Right lung (tissue), 10 donors: ENCODE measurements at places on chromosomes 13 and 19.

DNA sequence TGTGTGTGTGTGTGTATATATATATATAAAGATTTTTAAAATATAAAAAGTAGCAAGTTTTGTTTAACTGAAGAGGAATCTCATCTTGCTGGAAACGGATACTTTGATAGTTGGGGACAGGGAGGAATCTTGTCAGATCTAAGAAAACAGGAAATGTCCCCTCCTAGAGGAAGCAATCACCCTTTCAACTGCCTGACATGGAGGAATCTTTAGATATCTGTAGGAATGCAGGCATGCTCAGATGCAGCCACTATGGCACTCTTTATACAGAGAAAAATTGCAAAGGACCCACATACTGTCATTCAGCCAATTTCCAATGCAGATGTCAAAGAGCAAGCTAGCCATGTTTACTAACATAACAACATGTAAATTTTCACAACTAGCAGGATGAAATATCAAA lies 38.8 kb downstream of the ZNF611 start:
- DNase-seq, result no peak

DNA sequence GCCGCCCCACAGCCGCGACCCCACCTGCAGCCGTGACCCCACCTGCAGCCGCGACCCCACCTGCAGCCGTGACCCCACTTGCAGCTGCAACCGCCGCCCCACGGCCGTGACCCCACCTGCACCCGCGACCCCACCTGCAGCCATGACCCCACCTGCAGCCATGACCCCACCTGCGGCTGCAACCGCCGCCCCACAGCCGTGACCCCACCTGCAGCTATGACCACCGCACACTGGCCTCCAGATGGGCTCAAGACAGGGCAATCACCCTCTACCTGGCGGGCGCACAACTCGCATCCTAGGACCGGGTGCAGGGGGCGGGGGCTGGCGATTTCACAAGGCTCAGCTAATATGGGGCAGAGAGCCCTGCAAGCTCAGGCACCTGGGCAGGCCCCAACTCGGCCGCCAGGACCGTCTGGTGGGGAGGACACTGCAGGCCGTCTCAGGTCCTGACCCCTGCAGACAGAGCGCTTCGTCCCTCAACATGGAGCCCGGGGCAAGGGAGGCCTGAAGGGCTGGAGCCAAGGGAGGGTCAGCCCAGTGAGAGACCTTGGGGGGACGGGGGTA lies 15.1 kb downstream of the SBNO2 start:
- no peak for DNase-seq

- no peak for DNase-seq
Observed at GRCh38 chr13:24744247-24744646, 19.7 kb upstream of the RNF17 start.

DNA sequence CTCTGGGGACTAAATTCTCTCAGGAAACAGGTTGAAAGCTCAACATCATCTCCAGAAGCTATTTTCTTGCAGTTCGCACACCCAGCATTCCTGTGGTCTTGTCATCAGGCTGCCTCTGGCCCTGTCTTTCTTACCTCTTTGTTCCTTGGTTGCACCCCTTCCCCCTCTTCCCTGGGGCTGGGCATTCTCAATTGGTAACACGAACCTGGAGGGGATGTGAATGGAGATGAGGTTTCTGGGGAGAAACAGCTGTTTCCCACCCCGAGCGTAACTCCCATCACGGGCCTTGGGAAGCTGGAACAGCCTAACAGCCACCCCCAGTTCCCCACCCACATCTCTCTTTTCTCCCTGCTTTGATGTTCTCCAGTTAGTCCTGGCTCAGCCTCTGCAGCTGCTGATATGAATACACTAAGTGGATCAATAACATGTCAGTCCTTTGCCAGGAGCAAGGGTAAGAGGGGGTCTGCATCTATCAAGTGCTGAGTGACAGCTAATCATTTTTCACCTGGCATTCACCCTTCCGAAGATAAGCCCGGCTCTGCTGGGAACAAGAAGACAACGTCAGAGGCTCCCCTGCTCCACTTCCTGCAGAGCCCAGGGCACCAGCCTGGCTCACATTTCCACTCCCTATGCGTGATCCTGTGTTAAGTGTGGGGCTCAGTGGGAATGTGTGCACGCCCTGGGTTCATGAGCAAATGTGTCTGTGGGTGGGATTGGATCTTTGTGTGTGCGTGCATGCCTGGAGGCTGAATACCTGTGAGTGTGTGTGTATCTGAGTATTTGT lies 74.0 kb upstream of the KCTD15 start:
- DNase-seq, result no peak

DNA sequence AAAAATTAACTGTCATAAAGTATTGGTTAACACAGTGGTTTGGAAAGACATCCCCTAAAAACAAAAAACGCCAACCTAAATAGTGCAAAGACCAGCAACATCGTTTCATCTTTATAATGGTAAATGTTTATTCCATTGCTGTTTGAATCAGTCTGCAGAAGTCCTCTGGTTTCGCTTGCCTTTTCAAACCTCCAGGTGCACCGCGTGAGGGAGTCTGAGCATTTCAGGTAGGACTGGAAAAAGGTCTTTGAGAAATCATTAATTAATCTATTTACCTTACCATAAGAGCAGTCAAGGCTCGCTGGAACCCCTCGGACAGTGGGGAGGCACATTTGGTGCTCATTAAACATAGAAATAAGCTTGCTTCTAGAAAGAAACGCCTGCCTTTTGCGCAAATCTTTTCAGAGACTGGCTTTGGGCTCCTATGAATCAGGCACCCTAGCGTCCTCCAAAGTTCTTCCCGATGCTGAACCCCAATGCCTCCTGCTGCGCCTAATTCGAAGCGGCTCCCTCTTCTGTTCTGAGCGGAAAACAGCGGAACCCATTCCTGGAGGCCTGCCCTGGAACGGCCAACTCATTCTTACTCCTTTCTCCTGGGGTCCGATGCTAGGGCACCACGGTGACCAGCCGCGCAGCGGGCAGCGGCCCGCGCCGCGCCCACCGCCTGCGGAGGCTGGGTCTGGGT lies 951 bp upstream of the MTUS2 start:
- DNase-seq, result no peak

- DNase-seq, result no peak
Observed at GRCh38 chr13:46881621-46882020, 15.2 kb downstream of the HTR2A start.

- DNase-seq, result no peak
Observed at GRCh38 chr19:1041272-1041834, 1.4 kb downstream of the ABCA7 start.

- DNase-seq, result peak; percentile 42
Observed at GRCh38 chr13:106381091-106381490, 154.4 kb downstream of the EFNB2 start.

DNA sequence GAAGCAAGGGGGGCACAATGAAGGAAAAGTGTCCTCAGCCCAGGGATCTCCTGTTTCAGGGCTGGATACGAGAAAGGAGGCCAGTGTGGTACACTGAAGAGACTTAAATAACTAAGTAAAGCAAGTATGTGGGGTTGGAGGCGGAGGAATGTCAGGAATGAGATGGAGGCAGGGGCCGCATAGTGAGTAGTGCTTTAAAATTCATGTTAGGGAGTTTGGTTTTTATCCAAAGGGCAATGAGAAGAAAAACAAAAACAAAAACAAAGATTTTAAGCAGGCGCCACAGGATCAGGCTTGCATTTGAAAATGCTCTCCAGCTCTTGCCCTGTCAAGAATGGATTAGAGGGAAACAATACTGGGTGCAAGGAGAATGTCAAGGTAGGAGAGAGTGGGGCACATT lies 273.4 kb downstream of the DCLK1 start:
- no peak for DNase-seq

GRCh38 chr19:4712771-4713170 lies 10.9 kb downstream of the DPP9 start:
- DNase-seq, result no peak

- no peak for DNase-seq
Observed at GRCh38 chr13:61144834-61145593, 270.6 kb downstream of the PCDH20 start.

DNA sequence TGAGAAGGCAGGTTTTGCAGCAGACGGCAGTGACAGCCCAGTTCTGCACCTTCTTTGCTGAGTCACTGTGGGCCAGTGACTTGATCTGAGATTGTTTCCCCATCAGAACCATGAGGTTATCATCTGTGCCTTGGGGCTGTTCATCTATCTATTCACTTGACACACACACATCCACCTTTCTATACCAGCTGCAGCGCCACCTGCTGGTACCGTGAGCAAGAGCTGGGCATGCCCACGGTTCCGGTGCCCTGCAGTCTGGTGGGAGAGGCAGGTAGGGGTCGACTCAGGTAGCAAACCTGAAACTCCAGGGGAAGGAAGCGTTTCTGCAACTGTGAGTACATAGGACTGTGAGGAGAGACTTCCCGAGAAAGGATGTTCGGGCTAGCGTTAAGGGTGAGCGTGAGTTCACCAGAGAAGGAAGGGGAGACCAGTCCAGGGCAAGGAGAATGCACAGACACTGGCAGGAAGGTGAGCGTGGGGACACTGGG lies 7.5 kb upstream of the LIN7B start:
- DNase-seq, result no peak

- no peak for DNase-seq
Observed at GRCh38 chr19:18349524-18350128, 9.2 kb downstream of the PGPEP1 start.

- DNase-seq, result no peak
Observed at GRCh38 chr13:102904408-102904862, 58.6 kb downstream of the ERCC5 start.

GRCh38 chr19:3516675-3517207 lies 10.6 kb downstream of the FZR1 start:
- no peak for DNase-seq

DNA sequence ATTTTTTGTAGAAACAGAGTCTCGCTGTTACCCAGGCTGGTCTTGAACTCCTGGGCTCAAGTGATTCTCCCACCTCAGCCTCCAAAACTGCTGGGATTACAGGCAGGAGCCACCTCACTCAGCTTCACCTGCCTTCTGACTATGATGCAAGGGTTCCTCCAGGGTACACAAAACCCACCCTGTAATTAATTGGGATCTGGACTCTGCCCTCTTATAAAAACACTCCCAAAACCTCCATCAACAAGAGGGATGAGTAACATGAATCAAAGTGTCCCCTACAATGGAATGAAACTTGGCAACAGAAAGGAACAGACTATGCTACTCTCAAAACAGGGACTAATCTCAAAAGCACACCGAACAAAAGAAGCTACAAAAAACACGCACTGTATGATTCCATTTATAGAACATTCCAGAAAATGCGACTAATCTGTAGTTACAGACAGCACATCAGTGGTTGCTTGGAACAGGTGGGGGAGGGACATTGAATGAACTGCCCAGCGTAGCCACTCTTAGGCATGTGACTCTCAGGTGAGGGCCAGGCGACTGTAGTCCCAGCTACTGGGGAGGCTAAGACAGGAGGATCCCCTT lies 3.2 kb upstream of the PRR36 start:
- DNase-seq, result no peak

DNA sequence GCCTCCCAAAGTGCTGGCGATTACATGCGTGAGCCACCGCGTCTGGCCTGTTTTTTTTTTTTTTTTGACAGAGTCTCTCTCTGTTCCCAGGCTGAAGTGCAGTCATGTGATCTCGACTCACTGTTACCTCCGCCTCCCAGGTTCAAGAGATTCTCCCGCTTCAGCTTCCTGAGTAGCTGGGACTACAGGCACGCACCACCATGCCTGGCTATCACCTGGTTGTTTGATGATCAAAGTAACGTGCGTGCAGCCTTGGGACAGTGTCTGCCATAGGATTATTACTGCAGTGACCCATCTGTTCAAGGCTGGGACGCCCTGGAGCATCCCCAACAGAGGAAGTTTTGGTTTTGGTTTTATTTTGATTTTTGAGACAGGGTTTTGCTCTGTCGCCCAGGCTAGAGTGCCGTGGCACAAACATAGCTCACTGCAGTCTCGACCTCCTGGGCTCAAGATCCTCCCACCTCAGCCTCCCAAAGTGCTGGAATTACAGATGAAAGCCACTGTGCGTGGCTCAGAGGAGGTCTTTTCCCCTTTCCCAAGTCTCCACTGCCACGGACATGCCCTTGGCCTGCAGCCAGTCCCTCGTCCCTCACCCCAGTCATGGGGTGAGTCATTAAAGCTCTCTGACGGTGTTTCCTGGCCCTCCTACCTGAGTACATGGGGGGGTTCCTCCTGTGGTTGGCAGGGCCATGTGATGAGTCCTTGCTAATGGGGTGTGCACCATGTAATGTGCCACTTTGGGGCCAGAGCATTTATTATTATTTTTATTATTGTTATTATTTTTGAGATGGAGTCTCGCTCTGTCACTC lies 65.6 kb downstream of the IER2 start:
- no peak for DNase-seq

- no peak for DNase-seq
Observed at GRCh38 chr13:35283856-35284255, 192.6 kb downstream of the MAB21L1 start.

GRCh38 chr19:21028969-21029268 lies 8.5 kb downstream of the ZNF430 start:
- no peak for DNase-seq

- DNase-seq, result no peak
Observed at GRCh38 chr19:913080-913748, at the start of gene R3HDM4. TSS of gene R3HDM4 (minus strand) at chr19:913219. CDS start at chr19:913157, 62 bp downstream.

DNA sequence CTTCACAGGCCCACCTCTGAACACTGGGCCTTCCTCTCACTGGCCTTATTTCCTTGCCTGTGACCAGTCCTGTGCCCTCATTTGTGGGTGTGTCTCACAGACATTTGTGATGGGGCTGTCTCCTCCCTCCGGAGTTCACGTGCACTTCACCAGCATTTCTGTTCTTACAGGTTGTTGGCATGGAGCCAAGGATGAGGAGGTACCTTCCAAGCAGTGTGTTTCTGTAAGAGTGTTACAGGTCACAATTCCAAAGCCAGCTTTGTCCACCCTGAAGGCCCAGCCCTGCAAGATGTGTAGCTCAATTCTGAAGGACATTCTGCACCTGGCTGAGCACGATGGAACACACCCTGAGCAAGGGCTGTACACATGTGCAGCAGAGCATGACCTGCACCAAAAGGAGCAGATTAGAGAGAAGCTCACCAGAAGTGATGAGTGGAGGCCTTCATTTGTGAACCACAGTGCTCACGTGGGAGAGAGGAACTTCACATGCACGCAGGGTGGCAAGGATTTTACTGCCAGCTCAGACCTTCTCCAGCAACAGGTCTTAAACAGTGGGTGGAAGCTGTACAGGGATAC lies 8.1 kb downstream of the ZNF749 start:
- DNase-seq, result no peak

DNA sequence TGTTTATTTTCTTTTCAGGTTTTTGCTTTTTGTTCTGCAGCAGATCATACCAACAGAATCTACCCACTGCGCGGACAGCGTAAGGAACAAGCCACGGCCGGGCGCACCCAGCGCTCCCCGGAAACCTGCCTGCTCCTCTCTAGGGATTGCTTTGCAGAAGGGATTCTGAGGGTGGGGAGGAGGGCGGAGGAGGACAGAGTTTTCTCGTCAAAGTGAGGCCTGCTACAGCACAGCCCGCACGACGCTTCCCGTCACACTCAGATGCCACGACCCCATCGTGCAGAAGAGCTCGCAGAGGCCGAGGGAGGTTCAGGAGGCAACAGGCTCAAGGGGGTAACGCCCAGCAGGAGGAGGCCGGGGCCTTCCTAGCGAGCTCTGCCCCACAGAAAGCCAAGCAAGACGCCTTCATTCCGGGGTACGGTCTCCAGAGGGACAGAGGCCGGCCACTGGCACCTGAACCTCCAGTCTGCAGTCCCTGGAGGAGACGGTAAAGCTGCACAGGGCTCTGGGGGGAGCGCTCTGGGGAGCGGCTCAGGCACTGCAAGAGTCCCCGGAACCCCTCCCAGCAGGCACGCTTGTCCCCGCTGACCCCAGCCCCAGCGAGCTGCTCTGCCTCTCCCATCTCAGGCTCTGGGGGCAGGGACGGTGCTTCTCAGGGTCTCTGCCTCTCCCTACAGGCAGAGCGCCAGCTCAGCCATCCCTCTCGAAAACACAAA lies 6.9 kb downstream of the REXO1 start:
- no peak for DNase-seq
